ENCODE measurements at places on chromosomes 12 and 14.

GRCh38 chr12:114954511-114955055 is 270.6 kb upstream of the TBX3 start:
- DNase-seq: no peak

DNA sequence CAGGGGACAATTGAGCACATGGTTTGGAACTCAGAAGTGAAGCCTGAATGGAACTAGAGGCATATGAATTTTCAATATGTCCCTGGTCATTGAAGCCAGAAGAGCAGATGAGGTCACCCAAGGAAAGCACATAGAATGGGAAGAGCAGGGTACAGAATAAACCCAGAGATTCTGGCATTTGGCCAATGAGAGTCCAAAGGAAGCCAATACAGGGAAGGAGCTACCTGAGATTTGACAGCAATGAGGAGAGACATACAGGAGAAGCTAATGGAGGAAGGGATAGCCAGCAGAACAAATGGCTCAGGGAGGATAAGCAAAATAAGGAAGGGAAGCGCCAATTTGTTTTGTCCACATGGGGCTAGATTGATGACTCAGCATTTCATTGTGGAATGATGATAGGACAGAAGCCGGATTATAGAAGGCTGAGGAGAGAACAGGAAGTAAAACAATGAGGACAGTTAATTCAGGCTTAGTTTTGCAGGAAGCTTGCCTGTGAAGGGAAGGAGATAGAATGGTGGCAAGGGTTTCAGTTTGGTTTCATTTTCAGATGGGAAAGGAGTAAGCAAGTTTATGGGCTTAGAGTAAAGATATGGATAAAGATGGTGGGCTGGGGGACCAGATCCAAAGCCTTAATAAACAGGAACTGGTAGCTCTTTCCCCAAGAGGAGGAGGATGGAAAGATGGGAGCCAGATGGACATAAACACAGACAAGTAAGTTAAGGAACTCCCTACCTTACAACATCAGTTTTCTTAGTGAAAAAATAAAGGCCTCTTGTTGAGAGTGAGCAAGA is 3.2 kb upstream of the SPTSSA start:
- no peak for DNase-seq

- DNase-seq: no peak
Measured at GRCh38 chr12:131345521-131346436, 365.1 kb upstream of the SFSWAP start.

GRCh38 chr14:102784892-102785594 is 7.8 kb downstream of the TRAF3 start:
- peak; percentile 68 for DNase-seq

- DNase-seq: peak; percentile 55
Measured at GRCh38 chr12:14238221-14238792, 127.2 kb upstream of the ATF7IP start.

GRCh38 chr14:50977863-50978528 is 33.7 kb upstream of the PYGL start:
- peak; percentile 39 for DNase-seq

DNA sequence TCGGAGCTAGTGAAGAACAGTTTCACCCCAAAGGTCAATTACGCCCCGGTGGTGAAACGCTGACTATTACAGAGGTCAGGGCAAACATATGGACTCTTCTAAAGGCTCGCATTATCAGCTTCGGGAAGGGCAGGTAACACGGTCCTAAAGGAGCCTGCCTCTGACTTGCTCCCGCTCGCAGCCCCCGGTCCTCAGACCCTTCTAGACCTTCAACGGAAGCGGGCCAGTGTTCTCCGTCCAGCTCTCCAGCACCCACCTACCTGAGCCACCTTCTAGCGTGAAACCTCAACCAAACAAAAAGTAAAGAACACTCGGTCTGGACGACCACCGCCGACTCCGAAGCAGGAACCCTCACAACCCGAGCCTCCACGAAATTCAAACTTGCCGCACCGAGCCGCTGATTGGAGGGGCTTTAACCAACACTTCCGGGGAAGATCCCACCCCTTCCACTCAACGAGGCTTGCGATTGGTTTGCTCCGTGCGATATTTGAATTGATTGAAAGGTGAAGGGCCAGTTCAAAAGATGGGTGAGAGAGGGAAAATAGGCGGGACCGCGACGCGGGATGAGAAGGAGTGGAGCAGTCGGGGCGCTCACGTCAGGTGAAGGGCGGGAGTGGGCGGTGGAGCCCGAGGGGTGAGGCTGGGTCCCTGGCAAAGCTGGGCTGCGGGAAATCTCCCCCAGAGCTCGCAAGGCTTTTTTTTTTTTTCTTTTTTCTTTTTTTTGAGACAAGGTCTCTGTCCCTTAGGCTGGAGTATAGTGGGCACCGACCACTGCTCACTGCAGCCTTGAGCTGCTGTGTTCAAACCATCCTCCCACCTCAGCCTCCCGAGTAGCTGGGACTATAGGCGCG is at the start of gene DLGAP5:
Gene DLGAP5 (minus strand): TSS at position 383 of the 851 bp plus-strand sequence. CDS start 2,406 bp downstream, outside the sequence.
- DNase-seq: peak; percentile 96

- DNase-seq: no peak
Measured at GRCh38 chr14:69267492-69267891, 7.5 kb downstream of the GALNT16 start.

GRCh38 chr12:1655225-1655788 is 26.3 kb downstream of the WNT5B start:
- no peak for DNase-seq

- DNase-seq: no peak
Measured at GRCh38 chr14:101873076-101873825, 91.1 kb upstream of the DYNC1H1 start.

GRCh38 chr12:112962561-112962960 is 15.8 kb upstream of the OAS2 start:
- no peak for DNase-seq

DNA sequence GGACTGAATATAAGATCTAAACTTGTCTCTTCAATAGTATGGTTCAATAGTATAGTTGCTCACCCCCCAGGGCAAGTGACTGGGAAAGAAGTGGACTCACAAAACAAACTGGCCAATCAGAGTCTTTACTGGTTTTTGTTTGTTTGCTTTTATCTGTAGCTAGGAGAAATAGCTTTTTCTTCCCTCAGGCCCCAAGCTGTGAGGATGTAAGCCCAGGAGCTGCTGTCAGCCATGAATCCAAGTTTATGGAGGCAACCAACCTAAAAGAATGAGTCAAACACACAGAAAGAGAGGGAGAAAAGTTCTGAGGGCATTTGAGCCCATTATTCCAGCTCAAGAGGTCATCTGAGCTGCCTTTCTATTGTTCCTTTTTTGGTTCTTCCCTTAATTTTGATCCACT is 375.3 kb downstream of the BCAT1 start:
- DNase-seq: no peak

DNA sequence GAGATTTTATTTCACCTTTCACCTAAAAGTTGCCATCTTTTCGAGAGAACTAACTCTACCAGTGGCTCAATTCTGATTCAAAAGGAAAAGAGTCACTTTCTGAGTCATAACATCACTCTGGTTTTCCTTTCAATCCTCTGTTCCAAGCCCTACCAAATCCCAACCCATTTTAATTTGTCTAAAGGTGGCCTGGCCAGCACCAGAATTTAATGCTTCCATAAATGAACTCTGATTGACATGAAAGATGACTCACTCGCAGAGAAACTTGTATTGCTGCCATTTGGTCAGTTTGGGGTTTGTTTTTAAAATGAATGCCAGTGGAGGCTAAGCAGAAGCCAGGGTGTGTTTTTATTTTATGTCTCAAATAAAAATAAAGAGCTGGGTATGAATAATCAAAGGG is 117.4 kb upstream of the SOX5 start:
- no peak for DNase-seq

DNA sequence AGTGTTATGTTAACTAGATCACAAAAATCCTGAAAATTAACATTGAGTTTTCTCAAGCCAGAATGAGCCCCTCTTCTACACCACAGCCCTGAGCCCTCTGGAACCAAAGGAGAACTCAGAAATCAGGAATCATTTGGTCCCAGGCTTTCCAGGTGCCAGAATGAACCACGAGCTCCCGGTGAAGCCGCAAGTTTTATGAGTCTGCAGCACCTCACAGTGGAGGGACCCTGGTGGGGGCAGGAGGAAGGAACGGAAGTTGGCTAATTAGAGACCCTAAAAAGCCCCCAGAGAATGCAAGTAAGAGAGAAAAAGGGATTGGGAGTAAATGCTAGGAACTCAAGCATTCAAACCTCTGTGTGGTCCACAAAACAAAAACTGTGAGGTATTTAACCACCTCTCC is 52.9 kb upstream of the BCL2L14 start:
- DNase-seq: no peak

DNA sequence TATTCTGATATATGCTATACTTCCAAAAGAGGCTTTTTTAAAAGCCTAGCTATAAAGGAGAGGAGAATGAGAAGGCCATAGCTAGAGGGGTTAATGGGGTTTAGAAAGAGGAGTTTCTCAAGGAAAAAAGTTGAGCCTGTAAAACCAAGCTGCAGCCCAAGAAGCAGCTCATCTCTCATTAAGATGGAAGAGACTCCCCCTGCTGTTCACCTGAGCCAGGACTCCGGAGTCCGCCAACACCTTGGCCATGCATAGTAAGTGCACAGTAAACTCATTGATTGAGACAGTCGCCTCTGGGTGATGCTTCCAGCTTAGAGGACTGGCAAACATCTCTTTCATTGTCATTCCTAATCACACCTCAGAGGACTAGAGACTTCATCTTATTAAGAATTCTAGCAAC is 46.2 kb downstream of the ANO2 start:
- DNase-seq: no peak

- DNase-seq: no peak
Measured at GRCh38 chr12:19506497-19506896, 67.2 kb downstream of the AEBP2 start.

DNA sequence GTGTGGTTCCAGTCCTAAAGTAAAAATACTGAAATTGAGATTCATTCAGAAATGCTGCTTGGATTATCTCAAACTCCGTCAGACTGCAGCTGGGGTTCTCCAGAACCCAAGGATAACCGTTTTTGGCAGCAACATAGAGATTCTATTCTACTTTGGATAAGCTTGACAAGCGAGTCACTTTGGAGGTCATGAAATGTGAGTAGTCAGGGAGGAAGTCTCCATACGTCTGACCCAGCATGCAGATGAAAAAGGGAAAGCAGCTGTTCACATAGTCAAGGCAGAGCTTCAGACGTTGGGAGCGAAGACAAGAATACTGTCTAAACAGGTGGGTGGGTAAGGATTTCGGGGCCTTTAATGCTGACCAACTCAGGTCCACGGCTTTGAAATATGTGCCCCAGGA is 14.9 kb upstream of the HSP90B1 start:
- no peak for DNase-seq

DNA sequence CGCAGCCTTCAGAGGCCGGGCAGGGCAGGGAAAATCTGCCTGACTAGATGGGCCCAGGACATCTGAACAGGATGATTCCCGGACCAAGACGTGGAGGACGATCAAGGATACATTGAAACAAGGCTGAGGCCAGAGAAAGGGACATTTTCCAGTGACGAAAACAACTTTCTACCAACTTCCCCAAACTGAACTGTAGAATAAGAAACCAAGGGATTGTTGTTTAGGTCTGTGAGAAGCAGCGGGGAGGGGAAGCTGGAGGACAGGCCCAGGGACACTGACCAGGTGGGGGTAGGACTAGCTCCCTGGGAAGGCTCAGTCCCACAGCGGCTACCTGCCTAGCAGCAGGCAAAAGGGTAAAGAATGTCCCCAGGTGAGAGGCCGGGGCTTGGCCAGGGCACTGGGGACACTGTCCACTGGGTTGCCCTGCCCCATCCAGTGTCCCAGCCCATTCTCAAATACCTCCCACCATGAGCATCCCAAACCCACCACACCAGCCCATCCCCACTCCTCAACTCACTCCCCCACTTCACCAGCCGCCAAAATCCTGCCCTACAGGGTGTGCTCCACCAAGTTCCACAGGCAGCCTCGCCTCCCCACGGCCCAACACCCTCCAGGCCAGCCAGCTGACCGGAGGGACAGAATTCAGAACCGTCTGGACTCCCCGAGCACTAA is 995 bp downstream of the TNFRSF1A start:
- DNase-seq: no peak

GRCh38 chr12:113211160-113211559 is 10.1 kb upstream of the TPCN1 start:
- no peak for DNase-seq

- no peak for DNase-seq
Measured at GRCh38 chr14:20733684-20734429, 11.8 kb upstream of the EDDM3A start.

- DNase-seq: no peak
Measured at GRCh38 chr14:71155743-71156142, 248.5 kb downstream of the PCNX1 start.

- no peak for DNase-seq
Measured at GRCh38 chr14:61244009-61244408, 37.1 kb downstream of the TMEM30B start.

GRCh38 chr14:93720981-93721483 is 67.3 kb downstream of the PRIMA1 start:
- no peak for DNase-seq

- no peak for DNase-seq
Measured at GRCh38 chr12:77998236-77998786, 167.6 kb downstream of the NAV3 start.

DNA sequence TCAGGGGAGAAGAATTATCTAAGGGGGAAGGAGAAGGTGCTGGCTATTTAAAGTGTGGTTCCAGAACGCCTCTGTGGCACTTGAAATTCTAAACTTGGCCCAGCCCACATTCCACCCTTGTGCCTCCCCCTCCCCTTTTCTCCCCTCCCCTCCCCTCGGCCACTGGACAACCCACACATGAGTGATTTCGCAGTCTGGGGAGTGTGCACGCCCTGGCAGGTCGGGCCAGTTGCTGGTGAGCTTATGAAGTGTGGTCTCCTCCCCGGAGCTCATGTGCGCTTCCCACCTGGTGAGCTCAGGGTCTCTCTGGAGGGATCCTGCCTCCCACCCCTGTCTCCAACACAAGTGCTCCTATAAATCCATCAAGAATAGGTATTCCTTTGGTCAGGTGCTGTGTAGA is at the start of gene SLC6A13:
Gene SLC6A13 (minus strand): TSS at position 20 of the 400 bp plus-strand sequence. CDS start 2,784 bp downstream, outside the sequence.
- no peak for DNase-seq

DNA sequence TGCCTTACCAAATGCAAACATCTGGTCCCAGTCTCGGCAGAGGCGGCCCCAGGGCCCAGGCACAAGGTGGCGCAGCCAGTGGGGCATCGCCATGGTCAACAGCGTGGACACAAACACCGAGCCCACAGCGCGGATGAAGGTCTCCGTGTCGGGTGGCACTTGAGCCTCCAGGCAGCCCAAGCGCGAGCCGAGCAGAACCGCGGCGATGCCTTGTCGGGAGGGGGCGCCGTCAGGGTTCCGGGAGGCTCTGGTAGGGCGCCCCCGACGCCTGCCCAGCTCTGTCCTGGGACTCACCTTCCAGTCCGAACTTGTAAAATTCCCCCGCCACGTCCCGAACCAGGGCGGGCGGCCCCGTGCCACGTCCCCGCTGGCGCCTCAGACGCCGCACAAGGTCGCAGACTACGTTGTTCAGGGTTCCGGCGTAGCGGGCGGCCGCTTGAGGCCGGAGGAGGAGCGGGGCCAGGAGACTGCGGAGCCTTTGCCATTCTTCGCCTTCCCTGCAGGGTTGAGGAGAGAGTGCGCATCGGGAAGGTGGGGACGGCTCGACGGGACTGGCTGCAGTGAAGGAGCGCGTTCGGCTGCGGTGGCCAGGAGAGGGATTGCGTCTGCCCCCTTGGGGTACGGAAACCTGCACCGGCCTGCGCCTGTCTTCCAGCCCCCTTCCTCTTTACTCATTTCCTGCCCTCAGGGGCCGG is 1.7 kb downstream of the CYP27B1 start:
- DNase-seq: peak; percentile 61

GRCh38 chr14:74176400-74176793 is 62.9 kb upstream of the VSX2 start:
- no peak for DNase-seq

- no peak for DNase-seq
Measured at GRCh38 chr12:106120519-106121105, 18.1 kb downstream of the NUAK1 start.

GRCh38 chr12:26114720-26115401 is 10.0 kb downstream of the BHLHE41 start:
- DNase-seq: no peak

All from GM12865 (cell line).